ENCODE measurements at places on chromosomes 12 and 14.

DNA sequence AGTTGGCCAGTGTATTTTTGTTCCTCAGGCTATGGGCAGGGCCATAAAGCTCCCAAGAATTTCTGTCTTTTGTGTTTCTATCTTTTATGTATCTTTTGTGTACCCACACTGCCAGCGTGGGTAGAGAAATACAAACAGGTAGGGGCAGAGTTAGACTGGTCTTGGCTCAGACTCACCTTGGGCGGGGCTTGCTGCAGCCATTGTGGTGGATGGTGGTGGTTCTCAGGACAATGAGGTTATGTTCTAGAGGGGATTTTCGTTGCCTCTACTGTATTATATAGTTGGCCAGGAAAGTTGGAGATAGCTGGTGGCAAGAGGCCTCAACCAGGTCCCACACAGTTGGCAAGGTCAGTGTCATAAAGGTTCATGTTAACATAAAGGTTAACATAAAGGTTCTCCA lies 977.5 kb upstream of the LRFN5 start:
- DNase-seq: no peak

DNA sequence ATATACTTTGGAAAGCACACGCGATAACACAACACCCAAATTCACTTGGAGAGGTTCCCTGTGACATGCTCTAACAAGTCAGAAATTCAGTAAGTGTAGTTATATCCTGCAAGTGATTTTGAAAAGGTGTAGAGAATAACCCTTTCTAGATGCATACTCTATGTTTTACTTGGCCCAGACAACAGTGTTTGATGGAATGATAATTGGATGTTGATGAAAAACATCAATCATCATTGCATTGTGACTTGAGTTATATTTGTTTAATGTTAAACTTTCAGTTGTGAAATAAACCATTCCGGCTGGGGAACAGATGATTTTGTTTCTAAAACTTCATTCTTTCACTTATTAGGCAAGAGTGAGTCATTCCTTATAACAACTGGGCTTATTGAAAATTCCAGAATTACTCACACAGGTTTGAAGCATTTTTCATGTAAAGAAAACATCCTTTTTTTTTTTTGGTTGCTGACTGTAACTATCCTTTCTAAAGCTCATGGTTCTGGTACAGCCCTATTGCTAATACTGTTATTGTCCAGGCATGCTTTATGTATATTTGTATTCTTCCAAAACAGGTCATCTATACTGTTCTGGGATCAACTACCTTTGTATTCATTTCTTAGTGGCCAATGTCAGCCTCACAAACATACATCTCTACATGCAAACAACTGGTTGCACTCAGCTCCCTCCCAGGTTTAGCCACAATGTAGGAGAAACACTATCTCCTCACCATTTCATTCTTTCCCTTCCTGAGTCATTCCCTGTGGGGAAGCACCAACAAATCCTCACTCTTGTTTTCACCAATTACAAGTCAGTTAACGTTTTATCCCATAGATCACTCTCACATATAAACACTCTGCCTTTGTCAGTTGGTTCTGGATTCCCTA lies 121.2 kb upstream of the LRIG3 start:
- peak; percentile 97 for DNase-seq

DNA sequence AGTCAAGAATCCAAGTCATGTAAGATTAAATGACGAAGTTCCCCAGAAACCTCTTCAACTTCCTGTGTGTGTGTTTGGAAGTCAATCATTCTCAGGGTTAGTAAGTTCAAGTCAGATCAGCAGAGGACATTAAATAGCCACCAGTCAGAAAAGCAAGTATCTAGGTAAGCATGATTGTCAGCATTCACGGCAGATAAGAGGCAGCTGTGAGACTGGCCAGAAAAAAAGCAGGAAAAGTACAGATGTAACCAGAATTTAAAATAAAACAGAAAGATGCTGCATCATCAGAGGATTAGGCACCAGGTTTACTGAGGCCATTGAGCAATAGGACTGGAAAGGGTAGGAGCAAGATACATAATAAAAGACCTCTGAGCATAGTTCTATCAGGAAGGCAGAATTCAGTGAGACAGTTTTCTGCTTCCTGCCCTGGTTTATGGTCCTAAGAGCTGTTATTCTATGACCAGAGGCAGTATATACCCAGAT lies 606.9 kb downstream of the FSCB start:
- DNase-seq: no peak

DNA sequence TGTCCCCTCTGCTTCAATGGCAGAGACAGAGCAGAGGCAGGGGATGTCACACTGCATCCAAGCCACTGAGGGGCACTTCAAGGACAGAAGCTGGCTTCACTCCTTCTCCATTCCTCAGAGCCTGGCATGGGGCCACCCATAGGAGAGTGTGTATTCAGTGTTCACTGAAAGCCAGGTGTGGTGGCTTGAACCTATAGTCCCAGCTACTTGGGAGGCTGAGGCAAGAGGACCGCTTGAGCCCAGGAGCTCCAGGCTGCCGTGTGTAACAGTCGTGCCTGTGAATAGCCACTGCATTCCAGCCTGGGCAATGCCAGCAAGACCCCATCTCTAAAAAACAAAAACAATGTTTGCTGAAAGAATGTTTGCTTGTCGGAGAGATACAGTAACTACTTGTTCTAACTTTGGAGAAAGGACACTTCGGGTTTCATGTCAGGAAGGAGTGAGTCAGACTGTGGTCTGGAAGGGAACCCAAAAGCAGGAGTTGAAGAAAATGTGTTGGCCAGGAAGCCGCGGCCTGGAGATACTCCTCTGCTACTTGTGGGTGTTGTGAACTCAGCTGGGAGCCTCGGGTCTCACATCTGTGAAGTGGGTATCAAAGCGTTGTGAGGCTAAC lies 43.4 kb downstream of the ELK3 start:
- DNase-seq: peak; percentile 91

DNA sequence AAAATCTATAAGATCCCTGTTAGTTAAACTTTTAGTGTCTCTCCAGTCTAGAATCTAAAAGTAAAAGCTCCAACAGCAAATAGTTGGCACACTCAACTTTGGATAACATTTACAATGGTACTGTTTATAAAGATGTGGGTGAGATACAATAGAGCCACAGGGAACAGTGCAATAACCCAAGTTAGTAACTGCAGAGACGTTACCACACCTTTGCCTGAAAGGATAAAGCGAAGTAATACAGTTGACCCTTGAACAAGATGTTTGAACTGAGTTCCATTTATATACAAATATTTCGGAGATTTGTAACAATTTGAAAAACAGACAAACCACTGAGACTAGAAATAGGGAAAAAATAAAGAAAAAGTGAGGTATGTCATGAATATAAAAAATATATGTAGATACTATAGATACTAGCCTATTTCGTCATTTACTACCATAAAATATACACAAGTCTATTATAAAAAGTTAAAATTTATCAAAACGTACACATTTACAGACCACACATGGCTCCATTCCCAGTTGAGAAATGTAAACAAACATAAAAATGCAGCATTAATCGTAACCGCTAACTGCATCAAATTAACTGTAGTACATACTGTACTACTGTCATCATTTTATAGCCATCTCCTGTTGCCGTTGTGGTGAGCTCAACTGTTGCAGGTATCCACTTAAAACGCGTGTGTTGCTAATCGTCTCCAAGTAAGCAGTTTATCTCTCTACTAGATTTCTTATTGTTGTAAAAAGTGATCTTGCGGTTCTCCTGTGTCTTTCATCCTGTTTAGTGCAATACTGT lies 56.5 kb upstream of the HIF1A start:
- peak; percentile 73 for DNase-seq

- no peak for DNase-seq
These were observed 292.4 kb upstream of the SEL1L start for GRCh38 chr14:81826081-81826480.

GRCh38 chr14:93285044-93285443 lies 47.8 kb downstream of the BTBD7 start:
- DNase-seq: no peak

DNA sequence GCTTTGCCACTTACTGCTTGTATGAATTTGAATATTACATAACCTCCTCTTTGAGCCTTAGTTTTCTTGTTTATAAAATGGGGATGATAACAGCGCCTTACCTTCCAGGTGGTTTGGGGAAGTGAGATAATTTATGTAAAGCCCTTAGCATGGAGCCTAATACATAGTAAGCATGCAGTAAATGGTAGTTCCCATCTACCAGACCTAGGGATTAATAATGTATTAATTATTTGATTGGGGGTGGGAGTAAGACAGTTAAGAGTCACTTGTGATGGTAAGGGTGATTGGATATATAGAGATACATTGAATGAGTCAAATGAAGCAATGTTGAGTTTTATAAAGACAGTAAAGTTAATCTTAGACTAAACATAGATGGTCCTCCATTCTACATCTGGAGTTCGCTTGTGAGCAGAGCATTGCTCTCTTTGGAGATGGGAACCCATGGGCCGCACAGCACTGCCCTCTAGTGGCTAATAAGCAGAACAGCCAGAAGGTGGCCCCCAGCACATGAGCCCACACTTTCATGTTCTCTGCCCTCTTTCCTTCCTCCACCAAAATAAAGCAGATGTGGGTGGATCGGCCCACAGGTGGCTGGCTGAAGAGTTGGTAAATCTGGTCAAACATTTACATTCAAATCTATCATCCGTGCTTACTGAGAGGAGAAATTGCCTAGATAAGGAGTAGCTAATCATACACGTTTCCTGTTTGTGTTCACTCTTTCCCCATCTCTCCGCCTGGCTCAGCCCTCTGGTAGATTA lies 26.5 kb upstream of the TAMALIN start:
- DNase-seq: peak; percentile 67

- peak; percentile 25 for DNase-seq
These were observed 141.7 kb downstream of the SYT1 start for GRCh38 chr12:79006306-79006705.

GRCh38 chr12:53820514-53821306 lies 68.9 kb upstream of the CISTR start:
- DNase-seq: peak; percentile 88

GRCh38 chr12:124463341-124463921 lies 104.0 kb downstream of the NCOR2 start:
- DNase-seq: no peak

- no peak for DNase-seq
These were observed 125.5 kb downstream of the RPS29 start for GRCh38 chr14:49460662-49461061.

DNA sequence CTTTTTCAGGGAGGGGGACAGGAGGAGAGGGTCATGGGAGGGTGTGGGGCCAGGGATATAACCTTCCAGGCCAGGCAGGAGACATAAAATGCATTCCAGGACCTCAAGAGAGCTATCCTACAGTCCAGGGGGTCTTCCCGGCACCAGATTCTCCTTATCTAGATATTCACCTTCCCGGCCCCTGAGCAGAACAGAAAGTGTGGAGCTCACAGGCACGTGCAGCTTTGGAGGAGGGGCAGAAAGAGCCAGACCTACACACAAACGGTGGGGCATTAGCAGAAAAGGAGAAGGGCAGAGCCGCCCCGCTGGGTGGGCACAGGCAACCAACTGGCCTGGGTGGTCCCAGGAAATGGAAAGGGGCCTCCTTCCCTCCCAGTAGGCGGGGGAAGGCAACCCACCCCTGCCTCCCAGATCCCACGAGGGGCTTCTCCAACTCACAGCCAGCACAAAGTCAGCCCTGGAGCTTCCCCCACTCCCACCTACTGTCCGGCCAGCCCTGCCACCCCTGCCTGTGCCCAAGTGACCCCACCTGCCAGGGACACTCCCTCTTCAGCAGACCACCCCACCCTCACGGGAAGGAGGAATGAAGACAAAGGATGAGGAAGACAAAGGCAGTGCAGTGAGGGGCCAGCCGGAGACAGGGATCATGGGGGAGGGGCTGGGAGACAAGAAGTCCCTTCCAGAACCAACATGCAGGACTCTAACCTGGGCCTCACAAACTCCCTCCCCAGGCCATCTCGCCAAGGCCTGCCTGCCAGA lies 33.3 kb downstream of the CCDC85C start:
- no peak for DNase-seq

DNA sequence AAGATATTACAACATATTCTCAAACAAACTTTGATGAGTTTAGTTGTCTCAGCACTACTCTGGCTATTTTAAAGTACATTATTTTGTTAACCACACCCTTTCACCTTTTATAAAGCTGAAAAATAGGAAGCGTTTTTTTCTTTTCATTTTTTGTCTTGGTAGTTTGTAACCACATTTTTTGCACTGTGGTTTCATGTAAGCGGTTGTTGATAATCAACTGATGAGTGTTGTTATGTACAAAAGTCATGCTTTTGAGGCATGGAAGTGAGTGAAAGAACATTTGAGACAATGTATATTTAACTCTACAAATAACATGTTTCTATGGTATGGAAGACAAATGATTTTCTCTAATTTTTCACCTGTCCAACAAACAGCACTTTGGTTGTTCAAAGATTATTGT lies 52.1 kb upstream of the ATP2B1 start:
- DNase-seq: no peak

GRCh38 chr12:131986910-131987309 lies 37.2 kb downstream of the EP400 start:
- DNase-seq: no peak

- no peak for DNase-seq
These were observed 101.7 kb upstream of the PARP11 start for GRCh38 chr12:3974883-3975282.

DNA sequence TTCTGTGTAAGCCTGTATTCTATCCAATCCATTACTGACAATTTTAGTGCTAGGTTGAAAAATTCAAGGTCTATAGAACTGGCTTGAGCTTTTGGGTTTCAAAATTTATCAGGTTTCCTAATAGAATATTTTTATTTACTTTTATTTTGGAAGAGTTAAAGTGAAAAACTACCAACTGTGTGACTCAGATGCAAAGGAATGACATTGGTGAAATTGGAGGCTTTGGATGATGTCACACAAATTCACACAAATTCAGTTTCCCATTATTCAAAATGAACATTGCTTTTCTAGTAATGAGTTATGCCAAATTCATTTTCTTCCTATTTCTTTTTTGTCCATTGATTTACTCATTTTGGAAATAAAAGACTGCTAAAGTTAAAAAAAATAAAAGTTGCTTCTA lies 186.9 kb downstream of the ALX1 start:
- peak; percentile 61 for DNase-seq

DNA sequence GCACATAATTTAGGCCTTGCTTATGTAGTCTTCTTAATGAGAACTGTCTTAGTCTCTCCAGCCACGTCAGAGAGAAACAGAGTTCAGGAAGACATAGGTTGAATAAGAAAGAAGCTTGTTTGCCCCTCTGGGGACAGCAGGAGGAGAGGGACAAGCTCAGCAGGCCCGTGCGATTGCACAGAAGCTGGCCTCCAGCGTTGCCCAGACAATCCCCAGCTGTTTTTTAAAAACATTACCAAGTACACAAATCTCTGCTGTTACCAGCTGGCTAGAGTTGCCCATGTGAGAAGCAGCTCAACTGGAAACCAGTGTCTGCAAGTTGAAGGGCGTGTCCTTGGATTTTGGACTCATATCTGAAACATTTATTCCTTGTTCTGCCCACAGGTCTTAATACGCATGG lies 232.6 kb downstream of the EFCAB11 start:
- no peak for DNase-seq

- no peak for DNase-seq
These were observed 2.8 kb upstream of the ACADS start for GRCh38 chr12:120722784-120723183.

GRCh38 chr14:105602799-105603793 lies 76.7 kb downstream of the TMEM121 start:
- DNase-seq: no peak

DNA sequence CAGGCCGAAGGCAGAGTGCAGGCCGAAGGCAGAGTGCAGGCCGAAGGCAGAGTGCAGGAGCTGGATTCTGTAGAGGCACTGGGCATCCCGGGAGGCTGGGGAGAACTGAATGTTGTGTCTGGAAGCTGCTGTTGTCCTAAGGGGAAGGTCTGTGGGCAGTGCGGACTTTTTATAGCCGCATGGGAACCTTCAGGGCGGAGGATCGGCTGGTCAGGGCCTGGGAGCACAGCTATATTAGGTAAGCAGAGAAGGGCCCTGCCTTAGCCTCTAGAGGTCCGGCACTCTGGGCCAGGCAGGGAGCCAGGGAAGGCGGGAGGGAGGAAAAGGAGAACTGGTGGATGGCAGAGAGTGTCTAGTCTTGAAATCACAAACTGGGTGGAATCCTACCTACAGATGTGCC lies 14.2 kb downstream of the CABP1 start:
- no peak for DNase-seq
